ENCODE measurements at places on chromosomes 12 and 14.
A peak's percentile ranks its signal among the peaks of the same experiment; 100 is the strongest.

GRCh38 chr12:86042062-86042461 is 168.0 kb downstream of the NTS start:
- no peak for DNase-seq

- no peak for DNase-seq
Observed at GRCh38 chr14:23829736-23830471, 123.7 kb upstream of the DHRS4 start.

GRCh38 chr14:39015964-39016577 is 87.0 kb downstream of the SEC23A start:
- no peak for DNase-seq

- DNase-seq = no peak
Observed at GRCh38 chr14:32055175-32055574, 21.9 kb upstream of the ARHGAP5 start.

- peak; percentile 82 for DNase-seq
Observed at GRCh38 chr12:98490501-98491453, 24.6 kb upstream of the TMPO start.

DNA sequence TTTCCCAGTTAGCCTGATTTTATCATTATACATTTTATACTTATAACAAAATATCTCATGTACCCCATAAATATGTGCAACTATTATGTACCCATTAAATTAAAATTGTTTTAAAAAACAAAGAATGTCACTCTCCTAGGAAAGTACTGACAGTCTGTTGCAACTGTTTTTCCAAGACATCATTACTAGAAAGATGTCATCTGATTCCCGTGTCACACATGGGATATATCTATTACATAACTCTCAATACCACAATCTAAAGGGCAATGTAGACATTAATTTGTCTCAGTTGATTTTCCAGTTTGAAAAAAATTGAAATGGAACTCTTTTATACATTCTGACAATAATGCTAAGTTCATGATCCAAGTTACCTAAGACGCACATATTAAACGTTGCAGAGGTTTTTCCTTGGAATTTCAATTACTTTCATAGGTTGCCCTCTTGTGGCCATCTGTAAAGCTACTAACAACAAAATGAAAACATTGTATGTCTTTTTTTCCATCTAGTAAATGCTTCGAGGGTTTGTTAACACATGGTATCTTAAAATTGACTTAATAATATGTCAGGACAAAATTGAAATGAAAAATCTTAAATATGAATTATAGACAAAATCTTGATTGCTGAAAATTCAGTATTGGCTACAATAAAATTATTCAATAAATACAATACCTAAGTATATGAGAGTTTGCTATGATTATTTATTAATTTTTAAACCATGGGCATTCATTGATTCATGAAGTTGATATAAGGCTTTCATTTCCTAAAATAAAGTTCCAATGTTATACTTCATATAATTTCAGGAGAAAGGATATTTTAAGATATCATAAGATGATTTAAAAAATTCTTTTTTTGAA is 131.6 kb downstream of the PPFIA2 start:
- DNase-seq = no peak

- DNase-seq = no peak
Observed at GRCh38 chr14:89660166-89660565, 243.1 kb upstream of the FOXN3 start.

DNA sequence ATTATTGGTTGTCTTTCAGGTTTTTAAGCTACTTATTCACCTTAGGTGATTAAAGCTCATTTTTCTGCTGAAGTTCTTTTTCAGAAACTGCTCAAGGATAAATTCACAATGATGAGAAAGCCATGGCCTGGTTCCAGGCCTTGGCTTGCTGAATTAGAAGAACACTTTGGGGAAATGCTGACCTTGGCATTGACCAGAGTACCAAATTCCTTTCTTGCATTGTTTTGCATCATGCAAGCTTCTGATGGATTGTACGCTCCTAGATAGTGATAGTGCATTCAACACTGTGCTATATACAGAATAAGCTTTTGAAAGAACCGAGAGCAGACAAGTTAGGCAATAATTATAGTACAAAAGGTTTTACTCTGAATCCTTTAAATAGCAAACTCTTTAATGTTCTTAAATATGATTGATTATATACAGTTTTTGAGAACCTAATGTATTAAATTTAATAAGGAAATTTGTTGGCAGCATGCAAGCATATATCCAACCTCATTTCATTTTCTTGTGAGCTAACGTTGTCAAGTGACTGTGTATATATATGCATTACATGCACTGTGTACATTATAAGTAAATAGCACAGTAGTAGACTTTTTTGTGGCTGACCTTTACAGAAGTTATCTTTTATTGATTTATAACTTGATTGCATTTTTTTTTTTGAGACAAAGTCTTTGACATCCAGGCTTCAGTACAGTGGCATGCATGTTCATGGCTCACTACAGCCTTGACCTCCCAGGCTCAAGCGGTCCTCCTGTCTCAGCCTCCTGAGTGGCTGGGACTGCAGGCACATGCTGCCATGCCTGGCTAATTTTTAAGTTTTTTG is 99.2 kb downstream of the DIP2B start:
- no peak for DNase-seq

Measured in CD4-positive, CD25-positive, alpha-beta regulatory T cell (primary cell).